ENCODE measurements at places on chromosomes 4 and X.

DNA sequence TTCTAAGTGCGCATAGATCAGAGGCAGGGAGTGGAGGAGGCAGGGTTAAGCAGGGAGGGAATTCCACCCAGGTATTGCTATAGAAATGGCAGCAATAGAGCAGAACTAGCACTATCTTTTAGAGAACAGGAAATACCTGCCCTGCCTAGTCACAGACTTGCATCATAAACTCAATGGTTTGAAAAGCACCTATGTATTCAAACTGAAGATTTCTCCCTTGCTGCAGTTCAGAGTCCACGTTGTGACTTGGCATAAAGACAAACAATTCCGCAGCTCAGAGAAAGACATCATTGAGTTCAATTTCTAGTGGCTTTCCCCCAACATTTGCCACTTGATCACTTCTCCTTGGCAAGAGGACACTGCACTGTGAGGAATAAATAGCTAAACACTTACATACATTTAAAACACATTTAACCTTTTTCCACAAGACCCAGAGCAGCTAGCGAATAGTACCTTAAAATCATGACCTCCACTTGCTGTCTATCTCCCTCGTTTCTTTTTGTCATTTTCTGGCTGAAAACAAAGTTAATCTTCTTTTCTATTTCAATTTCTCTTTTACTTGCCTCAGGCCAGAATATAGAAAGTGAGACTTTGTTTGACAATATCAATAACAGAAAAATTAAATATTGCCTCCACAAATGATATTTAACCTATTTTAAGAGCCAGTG lies 42.4 kb downstream of the SLC7A11 start:
- DNase-seq: no peak

DNA sequence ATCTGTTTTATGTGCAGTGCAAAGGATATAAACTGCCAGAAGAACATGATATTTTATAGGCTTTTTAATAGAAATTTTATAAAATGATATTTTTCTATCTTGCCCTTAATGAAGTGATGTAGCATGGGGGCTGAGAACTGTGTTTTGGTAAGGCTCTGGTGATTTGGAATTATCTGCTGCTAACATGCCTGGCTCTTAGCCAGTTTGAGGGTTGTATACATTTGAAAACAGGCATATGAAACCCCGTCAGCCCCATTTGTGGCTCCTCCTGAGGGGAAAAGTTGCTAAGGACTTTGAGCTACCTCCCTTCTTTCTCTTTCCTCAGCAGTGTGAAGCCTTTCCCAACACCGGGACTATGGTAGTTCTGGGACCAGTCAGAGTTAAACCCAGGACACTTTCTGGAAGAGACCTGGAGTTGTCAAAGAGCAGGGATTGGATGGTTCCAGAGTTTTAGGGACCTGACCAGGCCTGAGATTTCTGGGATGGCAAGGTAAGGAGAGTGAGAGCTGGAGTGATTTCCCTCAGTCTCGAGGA lies 4.7 kb downstream of the SFRP2 start:
- DNase-seq: no peak

- no peak for DNase-seq
Observed at GRCh38 chrX:101365301-101365795, 16.8 kb upstream of the TIMM8A start.

DNA sequence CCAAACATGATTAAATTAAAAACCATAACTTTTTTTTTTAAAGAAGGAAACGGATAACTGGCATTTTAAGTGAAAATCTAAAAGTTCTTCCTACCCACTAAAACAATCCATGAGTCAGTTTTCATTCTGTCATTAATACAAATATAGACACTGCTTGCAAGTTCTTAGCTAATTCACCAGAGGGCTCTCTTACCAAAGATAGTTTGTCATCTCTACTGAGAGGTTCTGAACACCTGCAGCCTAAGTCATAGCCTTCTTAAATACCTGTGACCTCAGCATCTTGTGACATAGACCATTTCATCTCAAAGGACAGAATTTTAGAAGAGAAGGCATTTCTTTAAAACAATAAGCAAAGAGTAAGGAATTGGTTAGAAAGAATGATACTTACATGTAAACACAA lies 65.3 kb upstream of the FAM120C start:
- peak; percentile 38 for DNase-seq

GRCh38 chr4:62366939-62367338 lies 1166.8 kb downstream of the ADGRL3 start:
- DNase-seq: no peak

GRCh38 chrX:77900688-77901087 lies 1.4 kb downstream of the COX7B start:
- DNase-seq: no peak

- no peak for DNase-seq
Observed at GRCh38 chrX:155968791-155969190, 28.7 kb upstream of the IL9R start.

DNA sequence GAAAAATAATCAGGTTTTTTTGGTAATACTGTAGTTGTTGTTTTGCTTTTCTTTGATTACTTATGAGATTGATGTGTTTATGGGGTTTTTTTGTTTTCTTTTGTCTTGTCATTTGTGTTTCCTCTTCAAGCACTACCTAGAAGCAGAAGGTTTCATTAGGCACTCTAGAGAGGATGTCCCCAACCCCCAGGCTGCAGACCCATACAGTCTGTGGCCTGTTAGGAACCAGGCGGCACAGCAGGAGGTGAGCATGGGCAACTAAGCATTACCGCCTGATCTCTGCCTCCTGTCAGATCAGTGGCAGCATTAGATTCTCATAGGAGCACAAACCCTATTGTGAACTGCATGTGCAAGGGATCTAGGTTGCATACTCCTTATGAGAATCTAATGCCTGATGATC lies 22.9 kb upstream of the NOCT start:
- DNase-seq: no peak

DNA sequence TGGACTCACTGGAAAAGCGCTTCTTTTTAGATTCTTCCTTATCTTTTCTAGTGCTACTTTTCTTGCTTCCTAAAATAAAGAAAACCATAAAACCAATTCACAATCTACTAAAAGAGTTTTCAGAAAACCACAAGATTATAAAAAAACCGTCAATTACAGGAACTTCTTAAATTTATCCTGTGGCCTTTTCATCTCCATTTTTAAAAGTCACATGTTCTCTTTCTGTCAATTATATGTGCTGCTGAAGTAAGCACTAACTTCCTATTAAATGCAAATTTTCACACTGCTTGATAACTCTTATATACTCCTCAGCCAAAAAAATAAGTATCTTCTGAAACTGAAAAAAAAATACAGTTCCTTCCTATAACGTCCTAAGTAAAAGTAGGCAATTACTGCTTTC lies 32.8 kb downstream of the CENPC start:
- no peak for DNase-seq

- DNase-seq: peak; percentile 55
Observed at GRCh38 chr4:99144070-99144469, at the start of gene ADH4. Gene ADH4 (minus strand): TSS chr4:99144297. CDS start chr4:99144222, 75 bp downstream.

DNA sequence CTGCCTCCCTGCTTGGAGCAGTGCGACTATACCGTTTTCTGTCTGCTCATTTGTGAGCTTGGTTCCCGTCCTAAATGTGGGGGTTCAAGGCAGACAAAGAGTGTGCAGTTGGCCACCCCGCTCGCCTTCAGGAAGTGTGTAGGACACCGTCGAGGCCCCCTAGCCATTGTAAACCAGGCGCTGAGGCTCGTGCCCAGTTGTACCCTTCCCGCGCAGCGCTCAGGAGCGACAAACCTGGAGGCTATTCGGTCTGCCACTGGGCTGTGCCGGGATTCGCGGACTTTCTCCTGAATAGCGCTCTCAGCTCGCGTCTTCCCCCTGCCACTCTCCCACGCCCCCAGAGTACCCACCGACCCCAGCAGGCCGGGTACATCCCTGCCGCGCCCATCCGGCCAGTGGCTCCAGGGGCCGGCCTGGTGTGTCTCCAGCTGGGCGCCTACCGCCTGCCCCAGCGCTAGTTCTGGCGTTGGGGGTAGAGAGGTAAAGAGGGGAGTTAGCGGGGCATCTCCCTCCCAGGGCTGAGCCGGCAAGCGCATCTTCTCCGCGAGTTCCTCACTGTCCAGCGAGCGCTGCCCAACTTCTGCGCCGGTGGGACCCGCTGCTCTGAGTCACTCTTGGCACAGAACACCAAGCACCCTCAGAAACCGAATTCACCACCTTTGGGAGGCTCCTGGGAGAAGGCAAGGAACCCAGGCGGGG lies 880 bp upstream of the LONRF3 start:
- DNase-seq: no peak

- no peak for DNase-seq
Observed at GRCh38 chr4:11634283-11634682, 205.6 kb upstream of the HS3ST1 start.

DNA sequence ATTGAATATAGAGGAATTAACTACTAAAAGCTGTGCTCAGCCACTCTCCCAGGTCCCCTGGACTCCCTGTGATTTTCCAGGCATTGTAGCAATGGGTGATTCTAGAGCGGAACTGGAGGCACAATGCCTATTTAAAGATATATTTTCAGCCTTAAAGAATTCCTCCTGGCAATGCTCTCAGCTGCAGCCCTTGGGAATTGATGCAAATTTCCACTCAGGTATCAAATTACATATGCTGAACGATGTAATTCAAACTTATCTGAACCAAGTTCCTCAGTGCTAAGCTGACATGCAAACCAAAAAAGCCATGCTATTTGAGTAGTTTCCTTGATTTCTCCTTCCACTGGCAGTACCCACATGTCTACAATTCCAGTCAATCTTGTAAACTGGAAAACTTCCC lies 86.3 kb upstream of the GABRA3 start:
- peak; percentile 26 for DNase-seq

GRCh38 chr4:110091434-110092140 lies 106.8 kb downstream of the ELOVL6 start:
- DNase-seq: no peak

- no peak for DNase-seq
Observed at GRCh38 chr4:101125045-101125942, 222.0 kb downstream of the PPP3CA start.

DNA sequence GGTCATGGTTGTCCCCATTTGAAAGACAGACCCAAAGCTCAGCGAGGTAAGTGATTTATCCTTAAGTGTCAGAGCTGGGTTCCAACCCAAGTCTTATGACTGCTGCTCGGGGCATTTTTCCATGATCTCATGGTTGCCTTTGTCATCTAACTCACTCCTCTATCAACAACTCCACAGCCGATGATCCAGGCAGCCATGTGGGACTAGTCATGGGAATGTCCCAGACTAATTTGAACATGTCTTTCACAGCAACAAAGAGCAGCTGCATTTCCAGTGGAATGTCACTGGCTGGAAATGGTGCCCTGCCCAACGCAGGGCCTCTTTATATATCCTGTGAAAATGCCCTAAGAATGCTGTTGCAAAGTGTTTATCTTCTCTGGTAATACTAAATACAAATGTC lies 284.8 kb upstream of the PPARGC1A start:
- DNase-seq: no peak

GRCh38 chr4:12375805-12376204 lies 947.1 kb upstream of the HS3ST1 start:
- DNase-seq: no peak

DNA sequence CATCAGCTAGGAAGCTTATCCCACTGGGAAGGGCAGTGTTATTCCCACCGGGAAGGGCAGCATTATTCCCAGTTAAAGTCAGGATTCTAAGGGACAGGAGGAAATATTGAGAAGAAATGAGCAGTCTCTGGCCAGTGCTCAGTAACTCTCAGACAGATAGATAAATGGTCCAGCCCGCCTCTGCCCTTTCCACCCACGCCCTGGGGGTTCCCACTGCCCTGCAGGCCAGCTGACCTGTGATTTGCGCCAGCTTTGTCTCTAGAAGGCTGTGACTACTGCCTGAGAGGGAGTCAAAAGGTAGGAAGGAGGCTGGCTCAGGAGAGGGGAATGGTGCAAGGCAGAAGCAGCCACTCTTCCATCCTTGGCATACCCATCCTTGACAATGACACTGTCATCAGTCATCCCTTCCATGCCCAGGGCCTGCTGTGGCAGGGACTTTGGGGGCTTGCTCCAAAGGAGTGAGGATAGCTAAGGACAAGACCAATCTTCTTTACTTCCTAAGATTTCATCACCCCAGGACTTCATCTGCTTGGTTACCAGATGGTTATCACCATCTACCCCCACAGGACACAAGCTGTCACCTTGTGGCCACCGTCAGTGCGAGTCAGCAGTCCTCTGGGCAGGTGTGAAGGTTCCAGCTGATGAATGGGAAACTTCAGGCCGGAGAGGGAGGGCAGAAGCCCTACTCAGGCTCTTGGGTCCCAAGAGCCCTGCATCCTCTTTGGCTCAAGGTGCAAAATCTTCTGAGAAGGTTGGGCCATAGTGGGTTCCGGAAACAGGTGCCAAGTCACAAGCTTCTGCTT lies 49.5 kb downstream of the SEPSECS start:
- no peak for DNase-seq

- DNase-seq: peak; percentile 93
Observed at GRCh38 chrX:154547245-154548027, at the start of gene IKBKG. Gene IKBKG (plus strand): TSS chrX:154547620. CDS start chrX:154552003, 4,383 bp downstream.

Measured in cardiac muscle cell (in vitro differentiated cells and primary cell).